Posterior cingulate gyrus (tissue), 11 donors: ENCODE measurements at places on chromosomes 4 and X.

GRCh38 chrX:37783305-37783704 lies 3.4 kb downstream of the CYBB start:
- no peak for DNase-seq

DNA sequence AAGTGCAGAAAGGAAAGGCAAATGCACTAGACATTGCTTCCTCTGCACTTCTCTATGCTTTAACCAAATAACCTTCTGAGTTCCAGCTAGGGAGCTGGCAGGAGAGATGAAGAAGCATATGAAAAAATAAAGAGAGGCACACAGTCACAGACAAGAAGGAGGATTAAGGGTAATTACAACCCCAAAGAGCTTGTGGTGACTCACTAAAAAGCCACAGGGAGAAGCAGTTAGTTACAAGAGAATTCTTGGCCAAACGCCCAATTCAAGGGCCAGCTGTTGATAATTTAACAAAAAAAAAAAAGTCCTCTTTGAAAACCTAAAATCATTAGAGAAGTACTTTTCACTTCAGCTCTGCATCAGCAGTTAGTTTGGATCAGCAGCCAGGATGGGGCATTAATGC lies 478.0 kb downstream of the KCNIP4 start:
- DNase-seq: no peak

- DNase-seq: no peak
These were observed 10.1 kb downstream of the ANXA3 start for GRCh38 chr4:78561677-78562076.

- no peak for DNase-seq
These were observed 71.0 kb downstream of the FAM53A start for GRCh38 chr4:1613099-1613495.

DNA sequence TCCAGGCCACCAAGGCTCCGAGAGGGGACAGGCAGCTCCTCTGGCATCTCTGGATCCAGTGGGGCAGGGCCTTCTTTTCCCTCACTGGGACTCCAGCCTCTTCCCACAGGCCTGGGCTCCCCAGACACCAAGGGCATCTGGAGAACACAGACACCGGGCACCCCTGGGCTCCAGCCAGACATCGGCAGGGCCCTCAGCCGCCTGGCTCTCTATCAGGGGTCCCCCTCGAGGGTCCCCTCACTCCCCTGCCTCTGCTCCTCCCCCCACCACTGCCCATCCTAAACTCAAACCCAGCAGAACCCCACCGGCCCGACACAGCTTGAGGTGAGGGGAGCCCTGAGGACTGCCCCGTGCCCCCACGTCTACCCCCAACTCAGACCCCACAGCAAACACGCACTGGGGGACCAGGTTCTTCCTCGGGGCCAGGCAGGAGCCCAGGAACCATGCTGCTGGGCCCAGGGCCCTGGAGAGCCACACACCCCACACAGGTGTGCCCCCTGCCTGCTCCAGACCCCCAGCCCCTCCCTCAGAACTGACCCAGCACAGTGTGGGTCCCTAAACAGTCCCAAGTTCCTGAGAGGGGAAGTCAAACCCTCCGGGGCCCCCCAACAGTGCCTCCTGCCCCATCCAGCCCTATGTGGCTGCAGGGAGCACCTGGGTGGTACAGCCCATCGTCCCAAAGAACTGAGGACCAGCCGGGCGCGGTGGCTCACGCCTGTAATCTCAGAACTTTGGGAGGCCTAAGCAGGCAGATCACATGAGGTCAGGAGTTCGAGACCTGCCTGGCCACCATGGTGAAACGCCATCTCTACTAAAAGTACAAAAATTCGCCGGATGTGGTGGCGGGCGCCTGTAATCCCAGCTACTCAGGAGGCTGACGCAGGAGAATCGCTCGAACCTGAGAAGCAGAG lies 86.8 kb downstream of the FAM53A start:
- DNase-seq: peak; percentile 20
